ENCODE measurements at places on chromosomes 7 and 10.

DNA sequence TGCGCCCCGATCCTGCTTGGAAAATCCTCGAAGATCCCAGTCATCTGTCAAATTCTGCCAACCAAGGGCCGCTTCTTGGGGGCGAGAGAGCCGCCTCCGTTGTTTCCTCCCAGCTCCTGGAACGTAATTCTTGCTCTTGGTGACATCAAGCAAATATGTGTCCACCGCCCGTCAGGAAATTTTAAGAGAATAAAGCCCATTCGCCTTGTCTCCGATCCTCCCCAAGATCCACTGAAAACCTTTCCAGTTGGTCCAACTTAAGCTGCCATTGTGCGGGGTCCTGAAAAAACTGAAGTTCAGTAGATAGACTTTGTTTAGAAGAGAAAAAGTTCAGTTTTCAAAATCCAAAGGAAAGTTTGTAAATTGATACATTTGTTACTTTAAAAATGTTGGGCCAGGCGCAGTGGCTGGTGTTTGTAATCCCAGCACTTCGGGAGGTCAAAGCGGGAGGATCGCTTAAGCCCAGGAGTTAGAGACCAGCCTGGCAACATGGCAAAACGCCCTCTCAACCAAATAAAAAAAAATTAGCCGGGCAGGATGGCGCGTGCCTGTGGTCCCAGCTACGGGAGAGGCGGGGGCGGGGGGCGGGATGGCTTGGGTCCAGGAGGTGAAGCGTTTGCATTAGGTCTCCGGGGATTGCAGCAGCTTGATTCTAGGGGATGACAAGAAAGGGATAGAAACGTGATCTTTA, 1.0 kb upstream of the ZNF800 start:
- DNase-seq, result no peak

- DNase-seq, result no peak
These were observed 67.5 kb upstream of the SORCS1 start for GRCh38 chr10:107232013-107232412.

- no peak for DNase-seq
These were observed 410.5 kb upstream of the C7orf33 start for GRCh38 chr7:148180075-148180474.

DNA sequence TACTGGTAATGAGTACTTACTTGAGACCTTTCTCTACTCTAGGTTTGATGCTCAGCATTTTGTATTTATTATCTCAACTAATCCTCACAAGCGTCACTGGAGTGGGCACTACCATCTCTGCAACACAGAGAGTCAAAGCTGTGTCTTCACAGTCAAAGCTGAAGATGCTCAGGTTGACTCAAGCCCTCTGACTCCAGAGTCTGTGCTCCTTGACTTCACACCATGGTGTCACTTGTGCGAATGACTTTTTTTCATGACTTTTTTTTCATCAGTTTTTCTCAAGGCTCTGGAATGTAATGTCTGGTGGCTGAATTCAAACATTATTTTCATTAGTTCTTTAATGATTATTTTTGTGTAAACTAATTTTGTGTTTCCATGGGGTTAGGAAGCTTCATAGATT, 30.4 kb upstream of the TARP start:
- DNase-seq, result no peak

Measured in activated naive CD4-positive, alpha-beta T cell treated with anti-CD3 and anti-CD28 coated beads, Interleukin-2, amount 50 U/mL, for 16 hours (primary cell).